ENCODE measurements at places on chromosomes 3 and 15.

DNA sequence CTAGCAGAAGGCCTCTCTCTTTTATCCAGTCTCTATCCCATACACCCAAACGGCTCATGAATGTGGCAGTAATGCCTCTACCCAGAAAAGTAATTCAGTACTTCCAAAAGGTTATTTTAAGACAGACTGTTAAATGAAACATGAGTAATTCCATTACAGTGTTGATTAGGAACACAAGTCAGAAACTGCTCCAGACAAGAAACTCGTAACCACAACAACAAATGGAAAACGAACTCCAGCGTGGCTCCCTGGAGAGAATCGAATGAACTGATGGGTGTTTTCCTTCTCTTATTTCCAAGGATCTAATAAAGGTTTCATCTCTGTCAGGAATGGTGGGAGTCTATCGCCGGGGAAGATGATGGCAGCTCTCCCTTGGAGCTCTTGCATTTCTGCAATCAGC, 228.4 kb downstream of the MAGI1 start:
- DNase-seq = no peak

GRCh38 chr3:141266186-141266585, 34.6 kb downstream of the PXYLP1 start:
- no peak for DNase-seq

- DNase-seq = no peak
Observed at GRCh38 chr3:1423566-1424089, 330.8 kb downstream of the CNTN6 start.

DNA sequence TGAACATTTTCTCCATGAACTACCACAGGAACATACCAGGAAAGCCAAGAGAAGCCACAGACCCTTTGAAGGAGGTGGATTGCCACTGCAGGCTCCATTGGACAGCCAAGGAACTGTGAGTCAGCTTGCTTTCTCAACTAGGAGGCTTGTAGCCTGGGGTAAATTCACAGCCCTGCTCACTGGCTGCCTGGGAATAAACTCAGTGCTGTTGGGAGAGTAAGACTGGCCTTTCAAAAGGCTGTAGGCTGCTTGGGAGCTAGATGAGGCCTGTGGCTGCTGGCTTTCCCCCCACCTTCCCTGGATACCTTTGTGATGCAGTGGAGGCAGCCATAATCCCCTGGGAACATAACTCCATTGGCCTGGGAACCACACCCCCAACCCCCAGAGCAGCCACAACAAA, 223.5 kb upstream of the RBMS3 start:
- DNase-seq = no peak

GRCh38 chr15:62840526-62841268, 201.8 kb upstream of the TPM1 start:
- no peak for DNase-seq

DNA sequence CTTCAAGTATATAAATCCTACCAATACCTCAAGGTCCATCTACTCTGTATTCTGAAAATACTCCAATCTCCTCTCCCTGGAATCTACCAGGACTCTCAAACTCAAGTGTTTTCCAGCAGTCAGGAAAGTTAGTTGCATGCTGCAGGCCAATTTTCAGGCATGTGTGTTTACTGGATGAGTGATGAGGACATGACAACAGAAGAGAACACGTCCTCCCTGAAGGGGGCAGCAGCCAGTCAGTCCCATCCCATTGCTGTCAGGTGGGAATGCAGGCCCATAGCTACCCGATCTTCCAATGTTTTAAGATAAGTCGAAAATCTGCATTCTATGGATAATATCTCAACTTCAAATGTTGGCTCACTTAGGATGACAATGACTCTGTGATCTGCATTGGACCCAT, 496.2 kb downstream of the FHIT start:
- no peak for DNase-seq

DNA sequence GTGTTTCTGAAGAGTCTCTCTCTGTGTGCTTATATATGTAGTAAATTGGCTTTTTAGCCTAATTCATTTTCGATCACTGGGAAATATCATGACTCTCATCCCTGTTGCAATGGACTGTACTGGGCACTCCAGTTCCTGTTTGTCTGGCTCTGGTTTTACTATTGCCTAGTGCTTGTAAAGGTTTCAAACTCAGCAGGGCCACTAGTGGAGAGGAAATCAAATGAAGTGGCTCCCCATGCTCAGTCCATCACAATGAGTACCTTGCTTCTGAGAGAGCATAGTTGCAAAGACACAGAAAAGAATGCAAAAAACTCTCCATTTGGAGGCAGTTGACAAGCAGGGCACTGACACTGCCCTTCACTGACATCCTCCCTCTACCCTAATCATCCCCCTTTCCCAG, 167.8 kb downstream of the TAFA4 start:
- no peak for DNase-seq

- no peak for DNase-seq
Observed at GRCh38 chr3:60316121-60316797, 935.0 kb downstream of the FHIT start.

DNA sequence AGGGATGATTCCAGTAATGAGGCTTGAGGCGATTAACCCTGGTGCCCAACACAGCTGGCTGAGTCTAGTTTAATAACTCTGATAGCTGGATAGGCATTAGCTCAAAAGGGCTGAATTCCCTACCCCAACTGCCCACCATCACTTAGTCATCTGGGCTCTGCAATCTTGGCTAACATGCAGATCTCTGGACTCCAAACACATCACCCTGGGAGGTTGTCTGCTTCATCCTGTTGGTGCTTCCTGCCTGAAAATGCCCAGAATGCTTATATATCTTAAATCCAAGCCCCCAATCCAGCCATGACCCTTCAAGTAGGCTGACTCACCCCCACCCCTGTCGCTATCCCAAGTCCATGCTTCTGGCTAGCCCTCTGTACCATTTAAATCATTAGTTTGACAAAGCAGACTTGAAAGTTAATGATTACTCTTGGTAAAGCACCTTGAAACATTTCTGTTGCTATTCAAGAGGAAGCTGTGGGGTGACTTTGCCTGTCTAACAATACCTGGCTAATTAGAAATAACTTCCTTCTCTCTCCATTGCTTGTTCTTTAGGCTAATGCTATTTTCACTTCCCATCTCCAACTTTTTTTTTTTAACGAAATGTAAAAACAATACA, 107.0 kb upstream of the RORA start:
- DNase-seq = no peak

All from activated T-cell treated with anti-CD3 and anti-CD28 coated beads for 1 hour (primary cell).